Thyroid gland (tissue), 4 donors: ENCODE measurements at places on chromosomes 7 and 10. TPM values are rescaled to one million over a fixed set of nuclear protein-coding genes. Genes with fewer than 3 reads are reported as not detected.

DNA sequence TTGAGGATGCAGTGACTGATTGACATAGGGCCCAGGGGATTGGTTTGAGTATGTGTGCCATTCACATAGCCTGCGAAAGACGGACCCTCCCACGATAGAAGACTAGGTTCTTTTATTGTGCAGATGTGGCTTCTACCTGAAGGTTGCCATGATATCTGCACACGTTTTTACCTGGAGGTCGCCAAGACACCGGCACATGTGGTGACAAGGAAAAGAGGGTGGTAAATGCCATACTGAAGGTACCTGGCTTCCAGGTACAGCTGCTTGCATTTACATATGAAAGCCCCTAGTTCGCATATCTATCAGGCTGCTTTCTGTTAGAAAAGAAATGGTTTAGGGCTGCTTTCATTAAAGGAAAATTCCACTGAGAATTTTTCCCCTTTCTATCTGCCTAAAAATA is 43.6 kb downstream of the ZNF22 start:
- DNase-seq: no peak
- H3K4me3 ChIP-seq: no peak overlapping the region
- peaks cover 9% of the 10 kb centered on the region for H3K4me1 ChIP-seq
- no peak overlapping the region for H3K27ac ChIP-seq

DNA sequence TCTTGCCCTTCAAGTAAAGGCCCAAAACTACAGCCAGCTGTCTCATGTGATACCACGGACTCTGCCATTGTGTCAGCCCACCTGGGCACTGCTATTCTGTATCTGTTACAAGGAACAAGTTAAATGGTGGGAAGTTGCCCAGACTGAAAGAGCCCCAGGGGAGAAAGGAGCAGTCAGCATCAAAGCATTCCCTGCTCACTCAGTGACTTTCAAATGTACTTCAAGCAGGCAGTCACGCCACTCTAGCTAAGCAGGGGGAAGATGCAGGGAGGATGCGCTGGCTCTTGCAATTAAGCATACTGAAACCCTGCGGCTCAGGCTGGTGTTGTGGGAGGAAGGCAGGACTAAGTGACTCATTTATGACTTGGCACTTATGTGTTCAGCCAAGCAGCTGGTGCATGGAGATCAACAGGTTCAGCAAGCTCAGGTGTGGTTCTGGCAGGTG is 1249.6 kb downstream of the TYW1 start:
- H3K27me3 ChIP-seq: no peaks in the 10 kb centered on the region
- H3K27ac ChIP-seq: peak overlapping the region; percentile 55
- no peaks in the 10 kb centered on the region for H3K36me3 ChIP-seq
- DNase-seq: peak; percentile 92
- H3K4me1 ChIP-seq: peaks cover 14% of the 10 kb centered on the region
- no peak overlapping the region for H3K4me3 ChIP-seq

- no peak overlapping the region for H3K27ac ChIP-seq
- H3K4me1 ChIP-seq: no peaks in the 10 kb centered on the region
- H3K27me3 ChIP-seq: no peaks in the 10 kb centered on the region
- no peaks in the 10 kb centered on the region for H3K36me3 ChIP-seq
- no peak for DNase-seq
Measured at GRCh38 chr7:32470871-32471270, 19.3 kb downstream of the LSM5 start.

GRCh38 chr7:78398576-78398975 is 600.0 kb downstream of the PHTF2 start:
- no peak overlapping the region for H3K27ac ChIP-seq
- H3K27me3 ChIP-seq: no peaks in the 10 kb centered on the region
- H3K4me3 ChIP-seq: no peak overlapping the region
- peaks cover 5% of the 10 kb centered on the region for H3K4me1 ChIP-seq
- H3K36me3 ChIP-seq: no peaks in the 10 kb centered on the region
- DNase-seq: no peak

GRCh38 chr7:33792041-33792440 is 113.3 kb upstream of the BMPER start:
- H3K4me1 ChIP-seq: no peaks in the 10 kb centered on the region
- no peak for DNase-seq
- no peak overlapping the region for H3K4me3 ChIP-seq
- no peak overlapping the region for H3K27ac ChIP-seq

DNA sequence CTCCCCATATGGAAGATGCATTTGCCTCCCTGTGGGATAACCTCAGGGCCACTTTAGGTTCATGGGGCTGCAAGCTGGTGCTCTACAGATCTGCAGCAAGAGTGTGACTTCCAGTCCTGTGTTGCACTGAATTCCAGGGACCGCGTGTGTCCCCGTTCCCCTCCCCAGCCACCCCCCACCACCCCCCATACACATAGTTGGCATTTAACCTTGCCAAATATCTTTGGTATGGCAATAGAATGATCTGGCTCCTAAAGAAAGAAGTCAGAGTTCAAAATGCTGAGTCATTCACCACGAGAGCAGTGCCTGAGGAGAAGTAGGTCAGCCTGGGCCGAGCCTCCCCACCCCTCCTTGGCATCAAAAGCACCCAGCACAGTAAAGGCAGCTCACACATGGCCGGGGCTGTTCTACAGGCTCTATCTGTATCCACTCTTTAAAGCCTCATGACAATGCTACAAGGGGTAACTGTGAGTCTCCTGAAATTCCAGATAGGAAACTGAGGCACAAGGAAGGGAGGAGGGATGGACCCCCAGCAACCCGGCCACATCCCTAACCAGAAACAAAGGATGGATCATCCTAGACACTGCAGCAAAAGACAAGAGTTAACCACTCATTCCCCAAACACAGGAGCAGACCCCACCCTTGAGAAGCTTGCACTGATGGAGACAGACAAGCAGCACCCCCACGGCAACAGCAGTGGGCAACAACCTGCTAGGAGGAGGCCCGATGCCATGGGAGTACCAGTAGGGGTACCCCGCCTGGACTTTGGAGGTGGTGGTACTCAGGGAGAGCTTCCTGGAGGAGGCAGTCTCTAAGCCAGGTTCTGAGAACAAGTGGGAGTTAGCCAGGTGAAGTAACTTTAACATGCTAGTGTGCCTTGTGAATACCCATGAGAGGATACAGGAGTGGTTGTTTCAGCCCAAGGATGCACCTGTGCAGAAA is 70.3 kb upstream of the NANOS1 start:
- no peak overlapping the region for H3K4me3 ChIP-seq
- H3K4me1 ChIP-seq: peaks cover 15% of the 10 kb centered on the region
- H3K27me3 ChIP-seq: no peaks in the 10 kb centered on the region
- peak overlapping the region; percentile 68 for H3K27ac ChIP-seq
- no peaks in the 10 kb centered on the region for H3K36me3 ChIP-seq
- DNase-seq: peak; percentile 88

DNA sequence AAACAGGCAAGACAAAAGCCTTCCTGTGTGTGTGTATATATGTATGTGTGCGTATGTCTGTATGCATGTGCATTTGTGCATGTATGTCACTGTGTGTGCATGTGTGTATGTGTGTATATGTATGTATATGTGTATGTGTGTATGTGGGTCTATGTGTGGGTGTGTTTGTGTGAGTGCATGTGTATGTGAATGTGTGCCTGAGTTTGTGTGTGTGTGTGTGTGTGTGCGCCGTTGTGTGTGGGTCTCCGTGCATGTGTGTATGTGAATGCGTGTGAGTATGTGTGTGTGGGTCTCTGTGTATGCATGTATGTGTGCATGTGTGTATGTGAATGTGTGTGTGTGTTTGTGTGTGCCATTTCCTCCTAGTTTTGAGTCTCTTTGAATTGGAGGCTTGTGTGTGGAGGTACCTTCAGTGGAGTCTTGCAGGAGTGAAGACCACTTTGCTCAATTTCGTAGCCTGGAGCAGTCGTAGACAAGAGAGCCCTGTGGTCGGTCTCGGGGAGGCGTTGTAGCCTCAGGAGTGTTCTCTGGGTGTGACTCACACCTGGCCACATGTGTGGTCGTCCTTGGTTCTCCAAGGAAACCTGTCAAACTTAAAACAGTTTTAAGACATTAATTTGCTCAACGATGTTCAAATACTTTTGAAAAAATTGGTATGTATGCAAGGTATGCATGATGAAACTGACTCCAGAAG is 28.1 kb downstream of the INPP5A start:
- no peak for DNase-seq
- H3K36me3 ChIP-seq: no peaks in the 10 kb centered on the region
- H3K4me1 ChIP-seq: peaks cover 7% of the 10 kb centered on the region
- no peak overlapping the region for H3K4me3 ChIP-seq
- H3K27me3 ChIP-seq: no peaks in the 10 kb centered on the region

DNA sequence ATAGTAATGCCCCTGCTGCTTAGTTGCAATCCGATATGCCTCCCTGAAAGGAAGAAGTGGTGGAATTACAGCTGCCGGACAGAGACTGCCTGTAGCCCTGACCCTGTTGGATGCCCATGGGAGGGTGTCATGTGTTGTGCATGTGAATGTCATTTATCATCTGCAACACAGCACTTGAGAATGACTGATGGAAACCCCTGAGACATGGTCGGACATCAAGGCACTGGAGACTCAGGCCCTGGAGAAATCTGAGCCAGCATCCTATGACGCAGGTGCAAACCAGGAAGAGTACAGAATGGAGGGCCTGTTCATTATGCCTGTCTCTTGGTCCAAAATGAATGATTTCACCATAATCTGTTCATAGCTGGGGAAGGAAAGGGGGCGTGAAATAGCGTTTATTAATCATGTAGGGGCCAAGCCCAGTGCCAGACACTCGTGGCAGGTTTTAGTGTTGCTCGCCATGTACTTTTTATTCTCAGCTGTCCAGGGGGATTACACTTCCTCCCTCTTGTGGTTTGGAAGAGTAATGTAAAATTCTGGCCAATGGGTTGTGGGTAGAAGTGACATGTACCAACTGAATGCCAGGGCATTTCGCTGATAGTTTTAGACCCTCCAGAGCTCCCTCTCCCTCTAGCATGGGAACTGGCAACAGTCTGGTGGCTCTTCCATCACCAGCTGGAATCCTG is 23.0 kb upstream of the LEP start:
- no peaks in the 10 kb centered on the region for H3K27me3 ChIP-seq
- no peak overlapping the region for H3K27ac ChIP-seq
- H3K36me3 ChIP-seq: no peaks in the 10 kb centered on the region
- DNase-seq: no peak

DNA sequence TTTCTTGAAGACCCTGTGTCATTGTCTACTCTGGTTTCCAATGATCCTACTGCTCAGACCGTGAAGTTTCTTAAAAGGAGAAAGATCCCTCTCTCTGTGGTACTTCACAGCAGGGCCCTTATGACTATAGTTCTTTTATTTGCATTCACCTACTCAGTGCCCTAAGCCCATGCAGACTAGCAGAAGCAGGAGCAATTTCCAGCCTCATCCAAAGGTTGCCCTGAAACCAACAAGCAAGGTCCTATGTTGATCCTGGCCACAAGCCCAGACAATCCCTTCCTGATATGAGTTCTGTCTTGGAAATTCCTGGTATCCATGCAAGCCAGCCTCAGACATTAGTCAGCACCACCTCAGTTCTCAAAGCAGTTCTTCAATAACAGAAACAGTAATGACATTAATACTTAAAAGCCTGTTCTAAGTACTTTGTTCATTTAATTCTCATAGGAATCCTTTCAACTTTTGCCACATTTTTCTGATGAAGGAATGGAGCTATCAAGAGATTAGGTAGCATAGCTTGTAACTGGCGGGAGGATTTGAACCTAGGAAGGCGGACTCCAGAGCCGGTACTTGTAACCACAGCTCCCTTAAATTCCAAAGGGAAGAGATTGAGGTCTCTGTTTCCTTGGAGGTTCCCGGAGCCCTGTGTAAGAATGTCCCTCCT is 58.1 kb upstream of the ST8SIA6 start:
- no peak for DNase-seq
- H3K27ac ChIP-seq: no peak overlapping the region
- no peak overlapping the region for H3K4me3 ChIP-seq
- H3K36me3 ChIP-seq: no peaks in the 10 kb centered on the region

GRCh38 chr10:77873536-77874380 is 52.8 kb downstream of the DLG5 start:
- H3K4me3 ChIP-seq: no peak overlapping the region
- H3K36me3 ChIP-seq: no peaks in the 10 kb centered on the region
- DNase-seq: peak; percentile 87
- H3K27me3 ChIP-seq: no peaks in the 10 kb centered on the region
- peak overlapping the region; percentile 76 for H3K27ac ChIP-seq

DNA sequence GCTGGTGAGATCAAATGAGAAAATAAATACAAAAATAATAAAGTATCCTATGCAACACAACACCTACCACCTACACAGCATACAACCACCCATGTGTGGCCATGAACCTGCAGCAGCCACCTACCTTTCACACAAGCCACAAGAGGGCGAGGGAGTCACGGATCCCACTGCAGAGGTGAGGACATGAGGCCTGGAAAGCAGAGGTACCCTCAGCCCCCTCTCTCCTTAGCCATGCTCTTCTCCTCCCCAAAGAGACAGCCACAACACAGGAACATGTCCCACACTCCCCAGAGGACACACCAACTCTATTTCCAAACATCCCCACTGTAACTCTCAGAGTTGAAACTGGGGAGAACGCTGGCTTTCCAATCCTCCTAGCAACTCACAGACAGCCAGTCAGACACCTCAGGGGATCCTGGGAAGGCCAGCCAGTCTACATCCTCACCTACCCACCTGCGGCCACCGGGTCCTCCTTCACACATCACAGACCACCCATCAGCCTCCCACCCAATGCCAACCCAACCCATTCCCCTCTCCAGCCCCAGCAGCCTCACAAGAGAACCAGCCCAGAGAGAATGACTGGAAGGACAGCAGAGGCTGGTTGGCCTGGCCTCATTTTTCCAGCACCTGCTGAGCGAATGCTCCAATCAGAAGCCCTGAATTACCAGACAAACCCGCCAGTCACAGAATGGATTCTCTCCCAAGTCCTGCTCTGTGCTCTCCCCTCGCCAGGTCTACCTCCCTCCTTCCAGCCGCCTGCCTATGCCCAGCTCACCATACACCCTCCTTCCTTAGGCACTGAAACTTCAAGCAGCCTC is 18.4 kb downstream of the DLG5 start:
- H3K27me3 ChIP-seq: no peaks in the 10 kb centered on the region
- H3K4me3 ChIP-seq: no peak overlapping the region
- peaks cover 14% of the 10 kb centered on the region for H3K4me1 ChIP-seq
- no peaks in the 10 kb centered on the region for H3K36me3 ChIP-seq

GRCh38 chr10:81444242-81444929 is 430.6 kb upstream of the NRG3 start:
- H3K27ac ChIP-seq: no peak overlapping the region
- no peaks in the 10 kb centered on the region for H3K4me1 ChIP-seq
- no peak overlapping the region for H3K4me3 ChIP-seq
- H3K36me3 ChIP-seq: no peaks in the 10 kb centered on the region

GRCh38 chr10:112490545-112490944 is 43.5 kb downstream of the VTI1A start:
- no peak overlapping the region for H3K4me3 ChIP-seq
- no peaks in the 10 kb centered on the region for H3K27me3 ChIP-seq
- DNase-seq: no peak
- no peaks in the 10 kb centered on the region for H3K36me3 ChIP-seq
- no peak overlapping the region for H3K27ac ChIP-seq
- H3K4me1 ChIP-seq: peaks cover 10% of the 10 kb centered on the region

GRCh38 chr10:129770286-129770685 is 193.8 kb downstream of the EBF3 start:
- H3K36me3 ChIP-seq: peaks cover 5% of the 10 kb centered on the region
- H3K27me3 ChIP-seq: no peaks in the 10 kb centered on the region
- H3K4me1 ChIP-seq: no peaks in the 10 kb centered on the region
- H3K4me3 ChIP-seq: no peak overlapping the region

- no peak overlapping the region for H3K4me3 ChIP-seq
- no peaks in the 10 kb centered on the region for H3K4me1 ChIP-seq
- H3K27ac ChIP-seq: no peak overlapping the region
- H3K27me3 ChIP-seq: no peaks in the 10 kb centered on the region
Measured at GRCh38 chr7:142012825-142013511, 17.3 kb downstream of the MGAM start.

The GCK gene
- total RNA-seq: not detected

The GCC1 gene
- total RNA-seq: 19.7 TPM

The MYPN gene
- total RNA-seq: not detected

The SFRP5 gene
- total RNA-seq: not detected

The CCDC172 gene
- total RNA-seq: not detected

The MYH16 gene
- total RNA-seq: not detected

The PSD gene
- 0.54 TPM for total RNA-seq

The GIMAP1 gene
- total RNA-seq: 10.7 TPM

The ACTA2 gene
- 75.2 TPM for total RNA-seq
